ENCODE measurements at places on chromosomes 11 and 22.

DNA sequence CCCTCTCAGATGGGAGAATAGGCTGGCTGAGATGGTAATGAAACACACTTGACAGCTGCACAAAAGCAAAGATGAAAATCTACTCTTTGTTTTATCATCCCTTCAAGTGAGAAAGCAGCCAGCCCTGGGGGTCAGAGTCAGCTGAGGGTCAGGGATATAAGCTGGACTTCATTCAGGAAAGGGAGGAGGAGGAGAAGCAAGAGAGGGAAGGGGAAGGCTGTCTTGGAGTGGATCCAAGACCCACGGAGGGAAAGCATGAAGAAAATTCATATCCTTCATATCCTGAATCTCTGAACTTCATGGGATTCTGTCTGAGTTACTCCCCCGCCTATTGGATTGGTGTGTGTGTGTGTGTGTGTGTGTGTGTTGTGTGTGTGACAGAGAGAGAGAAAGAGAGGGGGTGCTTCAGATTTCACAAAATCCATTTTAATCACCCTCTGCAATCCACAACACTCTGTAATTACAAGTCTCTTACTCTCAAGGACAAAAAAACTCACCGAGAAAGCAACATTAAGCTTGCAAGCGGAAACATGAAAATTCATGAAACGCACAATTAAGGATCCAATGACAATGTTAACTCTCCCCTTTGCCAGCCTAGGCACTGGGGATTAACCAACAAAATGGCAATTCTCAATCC, 327.7 kb downstream of the TENM4 start:
- H3K4me1 ChIP-seq: no peaks in the 10 kb centered on the region
- H3K36me3 ChIP-seq: no peaks in the 10 kb centered on the region
- H3K27ac ChIP-seq: no peak overlapping the region
- no peaks in the 10 kb centered on the region for H3K27me3 ChIP-seq
- no peak for DNase-seq

DNA sequence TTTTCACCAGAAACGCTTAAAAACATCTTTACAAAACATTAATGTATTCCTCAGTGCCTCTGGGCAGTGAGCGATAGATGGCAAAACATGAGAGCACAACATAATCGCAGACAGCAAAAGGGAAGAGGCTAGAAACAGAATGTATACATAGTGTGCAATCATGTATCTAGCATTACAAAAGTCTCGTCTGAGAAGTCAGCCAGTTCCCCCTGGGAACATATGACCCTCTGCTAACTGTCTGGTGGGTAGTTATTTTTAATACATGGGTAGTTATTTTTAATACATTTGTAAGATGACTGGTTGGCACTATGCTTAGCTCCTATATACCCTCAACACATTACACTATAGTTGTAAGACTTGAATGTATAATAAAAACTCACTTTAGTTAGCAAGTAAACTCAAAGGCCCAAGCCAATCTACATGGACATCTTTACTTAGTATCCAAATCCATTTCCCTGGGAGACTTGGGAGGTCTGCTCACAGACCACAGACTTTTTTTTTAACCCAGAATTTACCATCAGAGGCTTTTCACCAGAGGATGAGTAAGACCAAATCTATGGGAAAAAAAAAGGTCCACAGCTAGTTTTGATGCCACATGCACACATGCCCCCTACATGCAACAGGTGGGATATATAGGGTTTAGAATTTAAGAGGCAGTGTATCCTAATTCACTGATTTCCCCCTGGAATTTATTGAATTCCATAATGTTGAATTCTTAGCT, 71.7 kb downstream of the AMBRA1 start:
- H3K36me3 ChIP-seq: no peaks in the 10 kb centered on the region
- no peak overlapping the region for H3K27ac ChIP-seq
- no peak overlapping the region for H3K4me3 ChIP-seq
- no peak for DNase-seq
- peaks cover 48% of the 10 kb centered on the region for H3K4me1 ChIP-seq

- H3K27me3 ChIP-seq: no peaks in the 10 kb centered on the region
- DNase-seq: no peak
- peaks cover 22% of the 10 kb centered on the region for H3K4me1 ChIP-seq
- H3K4me3 ChIP-seq: peak overlapping the region; percentile 45
- peak overlapping the region; percentile 98 for H3K27ac ChIP-seq
- H3K36me3 ChIP-seq: no peaks in the 10 kb centered on the region
These were observed 600 bp upstream of the RAB6A start for GRCh38 chr11:73761403-73761945.

GRCh38 chr11:20931029-20931428, 261.6 kb downstream of the NELL1 start:
- H3K27ac ChIP-seq: no peak overlapping the region
- no peaks in the 10 kb centered on the region for H3K4me1 ChIP-seq
- no peaks in the 10 kb centered on the region for H3K27me3 ChIP-seq
- H3K4me3 ChIP-seq: no peak overlapping the region
- DNase-seq: no peak
- H3K36me3 ChIP-seq: no peaks in the 10 kb centered on the region

DNA sequence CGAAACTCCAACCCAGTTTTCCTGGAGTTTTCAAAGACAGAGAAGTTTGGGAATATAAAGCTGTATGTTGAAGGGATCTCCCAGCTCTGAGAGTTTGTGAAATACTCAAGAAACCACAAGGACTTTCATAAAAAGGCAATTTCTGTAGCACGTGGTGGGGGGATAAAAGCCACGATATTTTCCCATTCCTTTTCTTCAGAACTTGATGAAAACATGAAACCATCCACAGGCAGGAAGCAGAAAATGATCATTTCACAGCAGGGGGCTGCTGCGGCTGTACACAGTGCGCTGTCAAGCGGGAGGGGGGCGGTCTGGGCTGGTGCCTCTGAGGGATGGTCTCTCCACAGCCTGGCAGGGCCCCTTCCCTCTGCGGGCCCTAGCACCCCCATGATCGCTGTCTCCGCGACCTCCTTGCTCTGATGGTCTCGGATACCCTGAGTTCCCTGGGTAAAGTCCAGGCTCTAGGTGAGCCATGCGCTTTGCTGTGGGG, 423.2 kb downstream of the MN1 start:
- H3K27me3 ChIP-seq: peaks cover 3% of the 10 kb centered on the region
- no peaks in the 10 kb centered on the region for H3K36me3 ChIP-seq
- H3K4me3 ChIP-seq: no peak overlapping the region
- H3K4me1 ChIP-seq: no peaks in the 10 kb centered on the region
- DNase-seq: no peak
- no peak overlapping the region for H3K27ac ChIP-seq
